Stimulated activated CD8-positive, alpha-beta memory T cell treated with anti-CD3 and anti-CD28 coated beads, Interleukin-7, amount 100 ng/mL, for 1 hour (primary cell): ENCODE measurements at places on chromosomes 7 and 10.
A peak's percentile ranks its signal among the peaks of the same experiment; 100 is the strongest.

DNA sequence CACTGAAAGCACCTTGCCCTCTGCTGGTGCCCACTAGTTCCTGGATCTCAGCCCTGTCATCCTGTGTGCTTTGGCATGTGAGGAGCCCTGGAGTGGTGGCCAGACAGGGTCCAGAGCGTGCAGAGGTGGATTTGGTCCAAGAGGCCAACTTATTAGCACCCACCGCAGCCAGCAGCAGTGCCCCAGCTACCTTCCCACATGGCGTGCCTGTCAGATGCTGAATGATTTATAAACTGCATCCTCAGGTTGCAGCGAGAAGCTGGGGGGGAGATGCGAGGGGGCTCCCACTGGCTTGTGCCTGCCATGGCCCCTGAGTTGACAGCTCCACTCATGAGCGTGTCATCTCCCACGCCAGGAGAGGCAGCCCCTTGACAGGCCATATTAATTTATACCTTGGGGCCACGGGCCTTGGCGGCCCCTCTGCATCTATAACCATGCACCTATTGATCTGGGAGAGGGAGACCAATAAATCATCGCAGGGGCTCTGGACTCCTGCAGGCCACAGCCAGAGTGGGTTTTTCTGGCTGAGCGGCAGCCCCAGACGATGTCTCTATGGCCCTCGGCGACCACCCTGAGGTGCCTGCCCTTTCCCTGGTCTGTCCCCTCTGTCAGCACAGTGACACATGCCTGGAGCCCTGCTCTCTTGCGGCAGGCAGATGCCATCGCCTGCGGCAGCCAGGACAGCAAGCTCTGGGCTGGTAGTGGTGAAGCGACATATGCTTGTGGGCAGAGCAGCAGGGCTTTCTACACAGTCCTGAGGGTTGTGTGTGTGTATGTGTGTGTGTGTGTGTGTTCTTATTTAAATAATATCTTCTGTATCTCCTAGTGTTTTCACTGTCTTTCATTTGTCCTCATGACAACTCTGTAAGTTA, 120.8 kb downstream of the CDH23 start:
- DNase-seq: no peak

- DNase-seq: no peak
Observed at GRCh38 chr7:86785641-86786040, 141.9 kb downstream of the GRM3 start.

DNA sequence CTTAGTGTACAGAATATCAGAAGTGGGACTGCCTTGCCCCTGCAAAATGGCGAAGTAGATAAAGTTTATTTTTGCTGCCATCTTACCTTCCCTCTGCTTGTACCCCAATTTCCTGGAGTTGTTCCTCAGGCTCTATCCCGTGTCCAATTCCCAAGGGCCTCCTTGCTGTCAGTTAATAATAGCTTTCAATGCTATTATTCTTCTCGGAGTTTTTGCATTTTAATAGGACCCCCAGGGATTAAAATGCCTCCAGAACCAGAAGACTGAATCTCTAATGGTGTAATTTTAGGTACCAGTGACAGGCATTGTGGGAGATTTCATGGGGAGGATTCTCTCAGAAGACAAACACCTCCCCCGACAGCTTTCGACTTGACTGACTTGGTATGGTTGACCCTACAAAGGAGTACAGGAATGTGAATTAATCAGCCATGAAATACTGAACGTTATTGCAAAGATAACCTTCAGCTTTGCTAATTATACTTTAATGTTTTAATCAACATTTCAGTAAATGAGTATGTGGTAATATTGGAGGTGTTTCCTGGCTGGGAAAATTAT, 75.2 kb downstream of the ZNF22 start:
- no peak for DNase-seq

DNA sequence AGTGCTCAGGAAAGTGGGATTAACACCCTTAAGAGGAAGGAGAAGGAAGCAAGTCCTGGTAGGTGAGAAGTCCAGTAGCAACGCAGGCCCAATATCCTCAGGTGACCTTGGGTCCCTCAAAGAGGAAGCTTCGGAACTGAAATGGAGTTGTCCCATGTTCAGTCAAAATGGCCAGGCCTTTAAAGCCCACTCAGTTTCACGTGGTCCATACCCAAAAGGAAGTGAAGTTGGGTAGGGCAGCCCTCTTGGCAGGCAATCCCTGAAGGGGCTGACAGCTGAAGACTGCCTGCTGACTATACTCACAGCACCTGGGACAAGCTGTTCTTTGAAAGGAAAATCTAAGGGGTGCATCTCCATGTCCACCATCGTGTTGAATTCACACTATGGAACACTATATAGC, 3.0 kb downstream of the GSAP start:
- no peak for DNase-seq

DNA sequence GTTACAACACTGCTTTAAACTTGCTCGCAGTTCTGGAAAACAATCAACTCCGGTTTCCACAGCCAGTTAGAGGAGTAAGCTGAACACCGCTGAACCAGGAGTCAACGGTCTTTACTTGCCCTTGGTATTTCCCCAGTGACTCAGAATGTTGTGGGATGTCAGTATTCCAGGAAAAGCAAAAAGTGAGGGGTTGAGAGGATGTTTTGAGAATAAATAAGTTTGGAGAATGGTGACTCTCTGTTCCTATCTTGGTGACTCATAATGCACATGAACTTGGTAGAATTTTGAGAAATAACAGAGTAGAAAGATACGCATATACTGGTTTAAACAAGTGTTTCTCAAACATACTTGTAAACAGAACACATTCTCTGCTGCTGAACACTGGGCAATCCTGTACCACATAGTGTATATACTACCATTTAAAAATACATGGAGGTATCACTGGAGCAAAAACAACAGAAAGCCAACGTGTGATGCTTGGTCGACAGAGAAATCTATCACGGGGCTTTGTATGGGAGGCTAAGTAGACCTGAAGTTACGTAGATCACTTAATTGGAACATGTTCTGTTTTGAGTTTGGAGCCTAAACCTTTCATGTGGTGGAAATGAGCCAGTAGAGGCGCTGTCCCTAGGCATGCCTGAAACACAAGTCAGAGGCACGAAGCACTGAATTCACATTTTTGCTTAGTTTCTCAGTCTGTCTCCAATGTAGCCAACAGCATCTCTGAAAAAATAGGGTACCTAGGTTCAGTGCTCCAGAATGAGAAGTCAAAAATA, 534.3 kb downstream of the PARD3 start:
- DNase-seq: no peak

DNA sequence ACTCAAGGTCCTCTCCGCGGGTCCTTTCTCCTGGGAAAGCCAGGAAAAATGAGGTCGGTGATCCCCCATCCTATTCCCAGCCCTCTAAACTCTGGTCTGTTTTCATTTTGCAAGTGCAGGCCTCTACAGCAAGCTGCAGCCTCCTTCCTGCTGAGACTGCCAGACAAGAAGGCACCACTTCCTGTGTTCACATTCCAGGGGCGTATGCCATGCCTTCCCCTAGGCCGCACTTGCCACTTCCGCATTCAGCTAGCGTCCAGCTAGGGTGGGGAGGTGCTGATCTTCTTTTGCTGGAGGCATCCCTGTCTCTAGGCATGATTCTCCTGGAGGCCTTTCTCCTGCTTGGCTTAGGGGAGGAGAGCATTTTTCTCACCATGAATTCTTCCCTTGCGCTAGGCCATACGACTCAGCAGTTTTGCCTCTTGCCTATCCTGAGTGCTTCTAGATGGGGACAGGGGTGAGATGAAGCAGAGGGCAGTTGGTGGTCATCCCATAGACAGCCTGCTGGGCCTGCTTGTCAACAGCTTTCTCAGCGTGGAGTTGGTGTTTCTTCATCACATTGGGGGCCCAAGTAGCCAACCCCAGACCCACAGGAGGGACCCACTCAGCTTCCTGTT, 328.9 kb downstream of the RPS24 start:
- no peak for DNase-seq

DNA sequence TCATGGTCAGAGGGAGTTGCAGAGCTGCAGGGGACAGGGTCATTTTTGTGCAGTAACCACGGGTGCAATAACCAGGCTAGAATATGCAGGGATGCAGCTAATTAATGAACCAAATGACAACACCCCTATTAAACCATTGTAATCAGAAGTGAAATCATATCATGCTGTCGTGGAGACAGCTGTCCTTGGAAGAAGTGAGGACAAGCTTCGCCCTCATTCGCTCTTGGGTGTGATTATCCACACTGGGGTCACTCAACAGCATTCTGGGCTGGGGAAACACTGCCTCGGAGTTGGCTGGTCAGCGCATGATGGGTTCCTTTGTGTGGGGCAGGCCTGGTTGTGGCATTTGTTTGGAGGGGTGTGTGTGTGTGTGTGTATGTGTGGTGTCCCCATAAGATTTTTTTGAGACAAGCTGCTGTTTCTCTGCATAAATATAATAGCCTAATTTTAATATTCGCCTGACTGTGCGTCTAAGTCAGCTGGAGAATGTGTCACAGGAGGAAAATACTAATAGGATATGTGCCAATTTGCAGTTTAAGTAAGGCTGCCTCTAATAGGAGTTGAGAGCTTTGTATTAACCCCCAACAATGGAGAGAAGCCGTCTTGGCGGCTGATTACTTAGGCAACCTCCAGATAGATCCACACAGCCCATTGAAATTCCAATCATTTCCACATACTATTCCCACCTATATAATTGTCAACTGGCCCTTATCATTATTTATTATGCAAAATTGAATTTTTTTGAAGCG, 149.4 kb downstream of the DNAJB6 start:
- no peak for DNase-seq

GRCh38 chr10:24184455-24184854, 24.5 kb upstream of the KIAA1217 start:
- no peak for DNase-seq

DNA sequence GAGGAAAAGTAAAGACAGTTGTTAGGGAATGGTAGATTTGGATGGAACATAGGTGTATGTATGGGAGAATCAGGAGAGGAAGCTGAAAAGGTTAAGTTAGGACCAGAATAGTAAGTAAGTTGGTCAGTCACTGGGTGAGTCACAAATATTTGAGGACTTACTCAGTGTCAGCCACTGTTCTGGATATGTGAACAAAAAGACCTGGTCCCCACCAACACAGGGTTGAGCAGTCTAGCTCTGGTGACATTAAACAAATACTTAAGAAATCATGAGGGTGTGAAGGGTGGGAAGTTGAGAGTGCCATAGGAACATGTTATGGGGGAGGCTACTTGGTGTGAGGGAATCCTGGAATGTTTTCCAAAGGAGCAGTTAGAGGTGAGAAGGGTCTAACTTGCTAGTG, 246.9 kb downstream of the PTEN start:
- no peak for DNase-seq

DNA sequence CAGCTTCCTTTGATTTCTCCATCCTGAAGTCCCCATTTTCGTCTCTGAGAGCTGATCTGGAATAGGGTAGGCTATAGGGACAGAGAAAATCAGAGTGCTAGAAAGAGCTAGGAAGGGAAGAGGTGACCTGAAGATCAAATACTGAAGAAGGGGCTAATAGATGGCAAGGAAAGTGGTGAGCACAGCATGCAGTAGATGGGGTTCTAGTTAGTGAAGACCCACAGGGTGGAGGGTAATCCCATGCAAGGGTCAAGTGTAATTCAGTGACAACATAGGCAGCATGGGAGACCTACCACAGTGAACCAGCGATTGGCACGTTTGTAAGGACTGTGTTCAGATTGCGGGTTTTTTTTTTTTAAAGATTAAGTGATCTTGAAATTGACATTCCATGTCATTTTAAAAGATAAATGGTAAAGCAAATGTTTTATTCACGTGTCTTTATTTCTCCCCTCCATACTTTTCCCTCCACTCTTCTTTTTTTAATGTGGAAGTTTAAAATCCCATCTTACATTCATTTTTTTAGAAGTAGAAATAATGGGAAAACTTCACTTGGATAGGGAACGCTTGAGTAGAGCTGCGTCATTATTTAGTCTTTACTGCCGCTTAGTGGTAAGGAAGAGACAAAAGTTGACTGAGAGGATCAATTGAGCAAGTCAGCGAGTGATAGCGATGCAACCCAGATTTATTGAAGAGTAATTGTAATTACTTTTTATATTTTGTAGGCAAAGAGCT, 21.0 kb upstream of the ABI1 start:
- DNase-seq: no peak

DNA sequence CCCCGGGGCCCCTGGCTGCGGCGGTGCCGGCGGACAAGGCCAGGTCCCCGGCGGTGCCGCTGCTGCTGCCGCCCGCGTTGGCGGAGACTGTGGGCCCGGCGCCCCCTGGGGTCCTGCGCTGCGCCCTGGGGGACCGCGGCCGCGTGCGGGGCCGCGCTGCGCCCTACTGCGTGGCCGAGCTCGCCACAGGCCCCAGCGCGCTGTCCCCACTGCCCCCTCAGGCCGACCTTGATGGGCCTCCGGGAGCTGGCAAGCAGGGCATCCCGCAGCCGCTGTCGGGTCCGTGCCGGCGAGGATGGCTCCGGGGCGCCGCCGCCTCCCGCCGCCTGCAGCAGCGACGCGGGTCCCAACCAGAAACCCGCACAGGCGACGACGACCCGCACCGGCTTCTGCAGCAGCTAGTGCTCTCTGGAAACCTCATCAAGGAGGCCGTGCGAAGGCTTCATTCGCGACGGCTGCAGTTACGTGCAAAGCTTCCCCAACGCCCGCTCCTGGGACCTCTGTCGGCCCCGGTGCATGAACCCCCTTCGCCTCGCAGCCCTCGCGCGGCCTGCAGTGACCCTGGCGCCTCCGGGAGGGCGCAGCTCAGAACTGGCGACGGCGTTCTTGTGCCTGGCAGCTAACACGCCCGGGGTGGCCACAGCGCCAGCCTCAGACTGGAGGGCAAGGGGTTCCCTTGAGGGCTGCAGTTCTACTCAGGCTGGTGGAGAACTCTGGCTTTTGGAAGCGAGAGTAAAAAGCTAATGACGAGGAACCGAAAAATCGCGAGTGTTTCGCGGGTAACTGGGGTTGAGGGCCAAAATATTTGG, 804 bp downstream of the FRAT1 start:
- peak; percentile 45 for DNase-seq

DNA sequence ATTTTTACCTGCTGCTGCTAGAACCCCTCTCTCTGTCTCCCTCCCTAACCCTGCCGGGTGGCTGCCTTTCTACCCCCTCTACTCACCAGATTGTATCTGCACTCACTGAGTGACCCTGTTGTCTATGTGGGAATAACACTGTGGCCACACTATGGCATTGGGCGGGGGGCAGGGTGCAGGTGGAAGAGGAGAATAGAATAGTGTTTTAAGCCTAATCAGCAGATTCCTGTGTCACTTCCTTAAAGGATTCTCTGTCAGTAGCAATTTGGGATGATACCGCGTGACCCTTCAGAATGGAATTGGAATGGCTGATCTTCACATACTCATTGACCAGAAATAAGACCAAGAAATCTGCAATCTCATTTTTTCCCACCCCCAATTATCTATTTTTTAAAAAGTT, 67.1 kb upstream of the ANKRD1 start:
- no peak for DNase-seq

- no peak for DNase-seq
Observed at GRCh38 chr10:62764011-62764410, 40.5 kb upstream of the ADO start.

- DNase-seq: no peak
Observed at GRCh38 chr10:69500864-69501468, 49.7 kb downstream of the TSPAN15 start.

GRCh38 chr10:97676770-97677581, 10.1 kb downstream of the AVPI1 start:
- DNase-seq: peak; percentile 15

GRCh38 chr7:32043688-32044087, 26.5 kb downstream of the PDE1C start:
- no peak for DNase-seq

GRCh38 chr10:96074776-96075175, 31.4 kb downstream of the CCNJ start:
- DNase-seq: no peak
